ENCODE measurements at places on chromosomes 7 and 10.

GRCh38 chr10:101141616-101142532 is 10.8 kb downstream of the TLX1 start:
- peak; percentile 96 for DNase-seq

DNA sequence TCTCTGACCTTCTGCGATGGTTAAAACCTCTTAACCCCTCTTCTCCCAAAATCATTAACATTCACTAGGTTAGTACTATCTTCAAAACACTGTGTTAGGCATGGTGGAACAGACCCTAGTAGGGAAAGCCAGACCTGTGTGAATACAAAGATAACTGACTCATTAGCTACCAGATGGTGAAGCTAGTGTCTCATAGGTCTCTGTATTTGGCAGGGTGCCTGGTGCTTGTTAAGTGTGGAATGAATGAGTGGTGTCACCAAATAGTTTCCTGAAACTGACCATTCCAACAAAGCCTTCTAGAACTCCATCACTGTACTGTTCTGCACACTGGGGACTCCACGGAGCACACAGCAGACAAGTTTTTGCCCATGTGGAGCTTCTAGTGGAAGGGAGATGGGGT is 27.7 kb upstream of the TM9SF3 start:
- no peak for DNase-seq

DNA sequence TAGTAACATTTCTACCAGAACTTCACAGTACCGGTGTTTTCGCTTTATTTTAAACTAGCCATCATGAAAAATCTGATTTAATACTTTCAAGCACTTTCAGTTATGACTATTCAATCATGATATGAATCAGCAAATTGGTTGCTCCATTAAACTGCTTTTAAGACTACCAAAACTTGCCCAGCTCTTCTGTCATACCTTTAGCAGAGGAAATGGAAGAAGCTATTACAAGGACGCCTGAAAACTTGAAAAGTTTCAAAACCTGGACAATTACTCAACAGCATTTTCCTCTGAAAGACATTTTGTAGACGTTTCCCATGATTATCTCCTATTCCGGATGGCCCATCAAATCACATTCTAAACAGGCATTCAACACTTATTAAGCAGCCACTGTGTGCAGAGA is 2.0 kb downstream of the JAZF1 start:
- DNase-seq, result no peak

GRCh38 chr10:4242561-4243035 is 457.6 kb upstream of the KLF6 start:
- no peak for DNase-seq

DNA sequence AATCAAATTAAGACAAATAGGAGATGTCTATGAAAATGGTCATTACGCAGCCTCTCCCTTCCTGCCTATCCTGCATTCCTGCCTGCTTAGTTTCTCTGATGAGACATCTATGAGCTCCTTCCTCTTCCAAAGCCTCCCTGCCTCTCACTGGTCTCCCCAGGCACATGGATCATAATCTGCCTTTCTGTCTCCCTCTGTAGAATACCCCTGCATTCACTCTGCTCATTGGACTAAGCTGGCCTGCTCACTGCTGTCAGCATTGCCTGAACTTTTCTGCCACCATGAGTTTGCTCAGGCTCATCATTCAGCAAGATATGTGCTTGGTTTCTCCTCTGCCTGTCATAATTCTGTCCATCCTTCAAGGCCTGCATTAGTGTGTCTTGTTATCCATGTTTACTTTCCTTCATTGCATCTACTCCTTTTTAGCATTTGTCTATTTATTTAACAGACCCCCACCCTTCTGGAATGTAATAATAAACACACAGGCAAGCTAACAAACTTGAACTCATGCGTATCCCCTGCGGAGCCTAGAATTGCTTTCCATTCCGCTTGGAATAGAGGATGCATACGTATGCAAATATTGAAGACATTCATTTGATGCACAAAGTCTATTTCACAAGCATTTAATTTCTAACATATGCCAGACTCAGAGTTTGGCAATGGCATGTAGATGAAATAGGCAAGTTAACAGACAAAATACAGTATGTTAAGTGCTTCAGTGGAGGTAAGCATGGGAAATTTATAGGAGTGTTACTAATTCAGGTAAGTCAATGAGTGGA is 88.3 kb downstream of the PTPRZ1 start:
- DNase-seq, result peak; percentile 51

GRCh38 chr10:27998954-27999275 is at the start of gene ODAD2:
Gene ODAD2, minus strand, starts transcription at chr10:27999079. Its CDS starts 3,937 bp downstream, at chr10:27995142.
- DNase-seq, result no peak

- no peak for DNase-seq
Observed at GRCh38 chr7:77254915-77255314, 55.3 kb upstream of the FGL2 start.

GRCh38 chr7:32658034-32658433 is 162.7 kb downstream of the AVL9 start:
- DNase-seq, result no peak

DNA sequence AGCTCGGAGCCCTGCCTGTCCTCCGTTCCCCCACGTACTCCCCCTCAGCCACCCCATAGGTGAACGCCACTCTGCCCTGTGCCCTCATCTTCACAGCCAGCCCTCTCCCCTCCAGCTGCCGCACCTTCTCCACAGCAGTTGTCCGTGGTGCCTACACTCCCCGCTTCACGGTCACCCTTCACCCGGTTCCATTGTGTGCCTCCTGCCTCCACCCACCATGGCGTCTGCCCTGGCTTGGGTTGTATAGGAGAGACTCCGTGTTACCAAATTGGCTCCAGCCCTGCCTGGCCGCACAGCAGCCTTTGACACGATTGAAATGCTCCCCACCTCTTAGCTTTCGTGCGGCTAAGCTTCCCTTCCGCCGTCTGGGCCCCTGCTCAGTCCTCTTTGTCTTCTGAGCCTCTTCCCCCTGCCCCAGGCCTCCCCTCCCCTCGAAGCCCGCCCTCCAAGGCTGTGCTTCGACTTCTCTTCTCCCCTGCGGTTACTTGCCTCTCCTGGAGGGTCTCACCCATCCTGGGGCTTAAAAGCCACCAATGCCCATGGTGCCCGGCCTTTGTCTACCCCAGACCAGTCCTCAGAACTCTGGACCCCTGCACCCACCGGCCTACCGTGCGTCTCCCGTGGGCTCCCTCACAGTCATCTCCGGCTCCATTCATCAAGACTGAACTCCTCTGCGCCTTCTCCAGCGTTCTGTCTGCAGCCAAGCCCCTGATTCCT is 18.5 kb upstream of the NODAL start:
- peak; percentile 76 for DNase-seq

DNA sequence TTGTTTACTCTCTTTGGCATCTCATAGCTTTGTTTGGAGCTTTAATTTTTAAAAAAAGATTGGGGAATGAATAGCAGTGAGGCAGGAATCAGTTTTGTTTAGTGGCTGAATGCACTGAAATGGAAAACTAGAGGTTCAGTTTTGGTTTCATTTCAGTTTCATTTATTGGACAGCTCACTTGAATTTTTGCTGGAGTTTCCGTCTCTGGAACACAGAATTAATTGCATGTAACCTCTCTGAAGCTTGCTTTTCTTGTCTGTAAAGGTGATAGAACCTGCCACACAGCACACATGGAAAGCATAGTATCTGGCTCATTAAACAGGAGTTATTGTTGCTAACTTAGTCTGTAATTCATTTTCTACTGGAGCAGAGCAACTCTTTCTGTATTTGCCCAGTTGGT is 7.1 kb downstream of the GRM8 start:
- no peak for DNase-seq

DNA sequence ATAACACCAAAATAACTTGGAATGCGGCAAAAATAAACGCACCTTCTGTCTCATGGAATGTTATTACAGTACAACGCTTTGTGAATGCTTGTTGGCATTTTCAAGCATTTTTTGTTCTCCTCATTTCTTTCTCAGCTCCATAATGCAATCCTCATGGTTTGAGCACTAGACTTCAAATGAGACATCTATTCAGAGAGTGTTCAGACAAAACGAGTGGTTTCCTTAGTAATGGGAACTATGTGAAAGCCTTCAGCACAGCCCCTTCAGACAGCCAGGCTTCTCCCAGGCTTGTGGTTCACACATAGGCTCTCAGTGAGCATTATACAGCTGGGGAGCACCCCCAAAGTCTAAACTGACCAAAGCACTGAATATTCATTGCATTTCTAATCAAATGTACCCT is 8.6 kb upstream of the LRRN3 start:
- no peak for DNase-seq

DNA sequence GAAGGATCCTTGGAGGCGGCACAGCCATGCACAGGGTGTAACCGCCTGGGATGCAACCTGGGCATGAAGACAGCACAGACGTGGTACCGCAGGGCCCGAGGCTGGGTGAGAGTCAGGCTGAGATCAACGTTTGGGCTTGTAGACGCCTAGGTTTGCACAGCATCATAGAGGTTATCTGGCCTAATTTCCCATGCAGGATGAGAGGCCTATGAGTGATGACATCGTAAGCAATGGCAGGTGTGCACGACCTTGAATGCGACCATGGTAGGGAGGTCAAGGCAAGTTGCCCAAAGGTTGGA is 7.5 kb downstream of the CALML3 start:
- DNase-seq, result no peak

- no peak for DNase-seq
Observed at GRCh38 chr10:115065801-115066200, 27.4 kb upstream of the ATRNL1 start.

- DNase-seq, result no peak
Observed at GRCh38 chr10:101615525-101616116, 27.5 kb downstream of the DPCD start.

- DNase-seq, result no peak
Observed at GRCh38 chr10:70270952-70271351, 12.9 kb downstream of the NPFFR1 start.

DNA sequence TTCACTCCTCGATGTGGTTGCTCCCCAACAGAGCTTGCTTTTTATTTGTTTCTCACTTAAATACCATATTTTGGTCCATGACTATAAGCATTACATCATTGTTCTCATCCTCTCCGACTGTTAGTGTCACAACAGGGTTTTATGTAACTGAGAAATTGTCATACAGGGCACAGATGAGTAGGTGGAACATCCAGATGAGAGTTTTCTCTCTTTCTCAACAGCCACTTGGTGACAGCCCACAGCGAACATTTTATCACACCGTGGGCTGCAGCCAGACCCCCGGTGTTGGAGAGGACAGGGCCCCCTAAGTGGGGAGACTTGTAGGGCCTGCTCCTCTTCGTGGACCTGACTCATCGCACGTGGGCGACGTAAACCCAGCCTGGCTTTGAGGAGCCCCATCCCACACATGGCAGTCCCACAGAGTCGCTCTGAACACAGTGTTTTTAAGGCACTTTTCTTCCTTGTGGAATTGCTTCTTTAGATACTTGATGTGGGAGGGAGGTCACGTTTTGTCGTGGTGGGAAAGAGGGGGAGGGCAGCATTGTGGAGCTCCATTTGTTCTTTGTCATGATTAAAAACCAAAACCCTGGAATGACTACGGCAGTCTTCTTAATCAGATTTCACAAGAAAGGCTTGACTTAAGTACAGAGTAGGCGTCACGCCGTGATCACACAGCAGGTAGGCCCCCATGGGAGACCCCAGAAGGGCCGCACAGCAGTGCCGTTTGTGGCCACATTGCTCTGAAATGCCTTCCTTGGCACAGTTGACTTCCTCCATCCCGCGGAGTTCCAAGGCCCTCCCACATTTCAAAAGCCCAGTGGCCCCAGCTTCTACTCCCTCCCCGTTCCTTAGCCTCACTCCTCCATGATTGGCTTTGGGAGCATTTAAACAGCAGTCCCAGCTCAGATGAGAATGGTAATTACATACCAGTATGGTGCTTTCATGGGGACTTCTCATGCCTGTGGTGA is 220.6 kb downstream of the CCDC3 start:
- no peak for DNase-seq

- DNase-seq, result peak; percentile 93
Observed at GRCh38 chr7:31488562-31489203, 25.2 kb upstream of the ITPRID1 start.

- no peak for DNase-seq
Observed at GRCh38 chr7:43240565-43240964, 128.1 kb downstream of the HECW1 start.

GRCh38 chr7:18859318-18859717 is 258.1 kb downstream of the TWIST1 start:
- DNase-seq, result no peak

GRCh38 chr7:151336027-151336708 is 5.4 kb upstream of the NUB1 start:
- DNase-seq, result no peak

GRCh38 chr10:78579576-78579975 is 489.2 kb upstream of the ZMIZ1 start:
- DNase-seq, result no peak

DNA sequence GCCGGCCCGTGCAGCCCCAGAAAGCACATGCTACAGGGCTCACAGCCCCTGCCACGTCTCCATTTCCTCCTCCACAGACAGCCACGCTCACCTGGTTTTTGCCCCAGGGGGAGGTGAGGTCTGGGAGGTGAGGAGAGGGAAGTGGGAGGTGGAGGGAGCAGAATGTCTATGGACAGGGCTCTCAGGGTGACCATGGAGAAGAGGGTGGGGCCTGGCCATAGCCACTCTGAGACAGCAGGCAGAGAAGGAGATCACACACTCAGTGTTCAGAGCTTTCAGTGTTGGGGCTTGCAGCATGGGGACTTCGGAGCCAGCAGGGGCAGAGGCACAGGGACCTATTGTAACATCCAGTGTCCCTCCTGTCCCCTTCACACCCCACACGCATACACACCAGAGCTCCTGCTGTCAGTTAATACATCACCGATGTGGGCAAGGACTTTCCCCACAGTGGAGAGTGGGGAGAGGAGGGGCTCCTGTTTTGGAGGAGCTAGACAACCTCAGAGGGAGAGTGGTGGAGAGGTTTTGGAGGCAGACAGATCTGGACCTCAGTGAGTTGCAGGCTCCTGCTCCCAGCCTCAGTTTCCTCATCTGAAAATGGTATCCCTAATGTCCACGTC is 14.4 kb downstream of the WDFY4 start:
- DNase-seq, result peak; percentile 26

- DNase-seq, result peak; percentile 59
Observed at GRCh38 chr7:114631249-114631822, 216.7 kb downstream of the FOXP2 start.

DNA sequence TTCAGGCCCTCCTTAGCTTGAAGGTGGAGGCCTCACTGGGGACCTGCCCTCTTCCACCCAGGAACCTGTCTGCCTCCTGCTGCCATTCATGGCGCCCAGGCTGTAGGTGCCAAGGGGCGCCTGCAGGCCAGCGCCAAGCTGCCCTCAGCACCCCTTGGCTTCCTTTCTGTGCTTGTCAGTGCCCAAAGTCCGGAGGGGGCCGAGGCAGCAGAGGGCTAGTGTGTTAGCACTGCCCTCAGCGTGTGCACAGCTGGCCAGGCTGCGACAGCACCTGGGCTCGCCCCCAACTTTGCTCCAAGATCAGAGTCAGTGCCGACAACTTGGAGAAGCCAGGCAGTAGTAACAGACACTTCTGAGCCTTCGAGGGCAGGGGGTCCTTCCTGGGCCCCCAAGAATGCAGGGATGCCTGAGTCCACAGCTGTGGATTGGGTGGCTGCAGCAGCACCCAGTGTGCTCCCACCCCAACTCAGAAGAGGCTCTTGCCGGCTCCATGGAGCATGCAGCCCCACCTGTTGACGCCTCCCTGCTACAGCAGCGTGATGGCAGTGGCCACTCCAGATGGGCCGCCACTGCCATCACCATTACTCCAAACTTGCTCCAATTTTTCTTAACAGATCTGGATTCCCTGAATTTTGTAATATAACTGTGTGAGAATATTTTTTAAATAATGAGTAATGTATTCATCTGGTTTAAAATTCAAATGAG is 41.7 kb downstream of the CACUL1 start:
- DNase-seq, result peak; percentile 84
